H9 (cell line): ENCODE measurements at places on chromosomes 6 and 20.

DNA sequence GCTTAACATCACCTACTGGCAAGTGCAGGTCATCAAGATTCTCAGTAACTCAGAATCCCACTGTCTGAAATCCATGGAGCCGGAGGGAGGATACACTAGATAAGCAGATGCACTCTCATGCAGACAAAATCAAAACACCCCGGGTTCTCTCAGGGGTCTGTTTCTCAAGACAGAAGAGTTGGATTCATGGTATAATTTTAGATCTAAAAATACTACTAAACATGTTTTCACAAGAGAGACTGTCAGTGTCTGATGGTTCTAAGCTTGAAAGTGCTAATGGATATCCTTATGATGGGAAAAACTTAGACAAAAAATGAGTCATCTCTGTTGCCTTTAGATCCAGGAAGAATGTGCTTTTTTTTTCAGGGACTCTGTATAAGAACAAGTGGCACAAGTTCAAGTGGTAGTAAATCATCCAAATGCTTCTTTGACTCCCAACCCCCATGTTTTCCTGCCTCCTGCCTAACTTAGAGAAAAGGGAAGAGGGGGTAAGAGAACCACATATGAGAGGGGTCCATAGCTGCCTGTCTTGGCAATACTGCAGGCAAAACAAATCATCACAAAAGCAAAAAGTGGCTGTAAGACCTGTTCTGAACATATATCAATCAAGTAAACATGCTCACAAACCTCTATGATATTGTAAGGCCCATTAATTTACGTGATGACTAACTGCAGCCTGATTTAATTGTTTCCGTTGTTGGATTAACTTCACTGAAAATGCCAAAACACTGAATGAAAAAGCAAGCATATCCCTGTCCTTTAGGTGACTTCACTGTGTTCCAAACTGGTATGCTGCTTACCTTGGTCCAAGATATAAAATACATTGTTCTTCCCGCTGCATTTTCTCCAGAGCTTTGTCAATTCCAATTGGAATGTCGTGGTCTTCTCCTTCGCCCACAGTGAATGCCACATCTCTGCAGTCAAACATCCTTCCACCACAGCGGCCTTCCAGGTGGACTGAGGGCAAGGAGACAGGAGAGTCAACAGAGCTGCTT is 84.0 kb upstream of the TULP1 start:
- DNase-seq, result no peak

DNA sequence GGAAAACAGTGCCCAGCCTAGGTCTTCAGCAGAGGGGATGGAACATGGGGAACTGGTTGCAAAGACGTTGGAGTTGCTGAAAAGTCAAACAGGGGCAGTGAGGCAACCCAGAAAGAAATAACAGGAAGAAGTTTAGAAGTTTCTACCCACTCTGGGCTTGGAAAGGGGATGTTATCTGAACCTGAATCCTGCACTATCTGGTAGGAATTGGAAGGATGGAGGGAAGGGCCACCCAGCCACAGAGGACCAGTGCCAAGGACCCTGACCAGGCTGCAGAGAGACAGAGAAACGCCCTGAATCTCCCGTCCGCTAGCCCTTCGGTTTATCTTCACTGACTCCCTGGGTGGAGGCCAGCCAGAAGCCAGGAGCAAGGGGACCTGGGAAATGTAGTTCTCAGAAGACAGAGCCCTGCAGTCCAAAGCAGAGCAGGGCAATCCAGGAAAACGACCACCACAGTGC is 217.3 kb upstream of the RREB1 start:
- peak; percentile 59 for DNase-seq

DNA sequence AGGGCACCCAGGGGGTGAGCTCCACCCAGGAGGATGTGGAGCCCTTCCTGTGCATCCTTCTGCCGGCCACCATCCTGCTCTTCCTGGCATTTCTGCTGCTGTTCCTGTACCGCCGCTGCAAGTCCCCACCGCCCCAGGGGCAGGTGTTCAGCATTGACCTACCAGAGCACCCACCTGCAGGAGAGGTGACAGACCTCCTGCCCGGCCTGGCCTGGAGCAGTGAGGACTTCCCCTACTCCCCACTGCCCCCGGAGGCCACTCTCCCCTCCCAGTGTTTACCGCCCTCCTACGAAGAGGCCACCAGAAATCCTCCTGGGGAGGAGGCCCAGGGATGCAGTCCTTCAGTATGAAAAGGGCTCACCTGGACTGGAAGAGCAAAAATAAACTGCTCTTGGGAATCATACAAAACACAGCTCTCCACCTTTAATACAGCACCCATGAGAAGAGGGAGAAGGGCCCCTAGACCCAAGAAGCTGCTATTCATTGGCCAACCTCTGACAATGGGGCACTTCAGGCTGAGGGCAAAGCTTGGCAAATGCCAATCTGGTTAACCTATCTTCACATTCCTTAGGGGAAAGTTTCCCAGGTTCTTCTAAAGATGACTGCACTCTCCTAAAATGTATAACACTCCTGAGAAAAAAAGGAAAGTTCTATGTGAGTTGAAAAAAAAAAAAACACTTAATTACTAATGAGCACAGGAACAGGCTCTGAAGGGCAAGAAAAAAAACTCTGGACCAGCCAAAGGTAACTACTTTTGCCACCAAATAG is 5.0 kb downstream of the SMIM28 start:
- peak; percentile 71 for DNase-seq

DNA sequence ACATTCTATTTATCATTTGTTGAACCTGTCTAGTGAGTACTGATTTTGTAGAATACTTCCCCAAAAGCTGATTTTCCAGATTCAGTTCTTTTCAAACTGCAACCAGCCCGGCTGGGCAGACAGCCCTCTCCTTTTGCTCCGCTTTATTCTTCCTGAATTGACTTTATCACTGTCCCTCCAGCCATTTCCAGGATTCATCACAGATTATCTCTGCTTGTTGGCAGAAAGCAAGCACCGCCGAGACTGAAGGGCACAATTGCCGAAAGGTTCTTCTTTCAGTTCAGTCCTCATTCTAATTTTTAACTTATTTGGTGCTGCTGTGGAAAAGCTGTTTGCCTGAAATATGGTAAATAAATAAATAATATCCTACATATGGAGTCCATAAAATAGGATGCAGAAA is 369.1 kb upstream of the FLRT3 start:
- no peak for DNase-seq
